ENCODE measurements at places on chromosomes 2 and 18. TPM values are rescaled to one million over a fixed set of nuclear protein-coding genes. Genes with fewer than 3 reads are reported as not detected.

The ICA1L gene
- total RNA-seq, result 12.9 TPM

The XDH gene
- total RNA-seq, result not detected

The NAGK gene
- total RNA-seq, result 125 TPM

The DNAH6 gene
- not detected for total RNA-seq

The DNAH7 gene
- 2.0 TPM for total RNA-seq

GRCh38 chr2:217631115-217631514 is 371.7 kb downstream of the TNS1 start:
- H3K27ac ChIP-seq, result no peak overlapping the region
- H3K36me3 ChIP-seq, result no peaks in the 10 kb centered on the region
- H3K27me3 ChIP-seq, result no peaks in the 10 kb centered on the region

GRCh38 chr2:76556018-76556417 is 845.3 kb upstream of the GCFC2 start:
- H3K27ac ChIP-seq, result no peak overlapping the region
- no peak for DNase-seq
- H3K27me3 ChIP-seq, result no peaks in the 10 kb centered on the region
- no peaks in the 10 kb centered on the region for H3K36me3 ChIP-seq
- no peaks in the 10 kb centered on the region for H3K4me1 ChIP-seq

GRCh38 chr2:65032019-65032975 is 23.9 kb upstream of the CEP68 start:
- H3K27ac ChIP-seq, result no peak overlapping the region
- no peaks in the 10 kb centered on the region for H3K4me1 ChIP-seq
- no peaks in the 10 kb centered on the region for H3K36me3 ChIP-seq
- no peak for DNase-seq

DNA sequence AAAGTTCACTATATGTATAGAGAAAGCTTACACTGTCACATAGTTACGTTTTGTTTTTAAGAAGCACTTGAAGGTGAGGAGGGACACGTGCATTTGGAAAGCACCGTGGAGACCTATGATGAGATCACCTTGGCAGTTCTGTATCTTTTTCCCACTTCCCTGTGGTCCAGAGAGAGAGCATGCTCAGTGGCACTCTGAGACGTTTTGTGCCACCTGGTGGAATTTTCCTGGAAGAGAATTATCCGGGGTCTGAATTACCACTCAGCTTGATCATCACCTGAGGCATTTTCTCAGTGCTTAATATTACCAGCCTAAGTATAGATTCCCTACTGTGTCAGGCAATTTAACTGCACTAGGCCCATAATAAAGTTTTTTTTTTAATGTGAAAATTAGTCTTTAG is 469.4 kb upstream of the SMIM21 start:
- no peak overlapping the region for H3K4me3 ChIP-seq
- no peaks in the 10 kb centered on the region for H3K4me1 ChIP-seq
- no peaks in the 10 kb centered on the region for H3K36me3 ChIP-seq
- no peak for DNase-seq
- no peaks in the 10 kb centered on the region for H3K27me3 ChIP-seq
- H3K27ac ChIP-seq, result no peak overlapping the region

DNA sequence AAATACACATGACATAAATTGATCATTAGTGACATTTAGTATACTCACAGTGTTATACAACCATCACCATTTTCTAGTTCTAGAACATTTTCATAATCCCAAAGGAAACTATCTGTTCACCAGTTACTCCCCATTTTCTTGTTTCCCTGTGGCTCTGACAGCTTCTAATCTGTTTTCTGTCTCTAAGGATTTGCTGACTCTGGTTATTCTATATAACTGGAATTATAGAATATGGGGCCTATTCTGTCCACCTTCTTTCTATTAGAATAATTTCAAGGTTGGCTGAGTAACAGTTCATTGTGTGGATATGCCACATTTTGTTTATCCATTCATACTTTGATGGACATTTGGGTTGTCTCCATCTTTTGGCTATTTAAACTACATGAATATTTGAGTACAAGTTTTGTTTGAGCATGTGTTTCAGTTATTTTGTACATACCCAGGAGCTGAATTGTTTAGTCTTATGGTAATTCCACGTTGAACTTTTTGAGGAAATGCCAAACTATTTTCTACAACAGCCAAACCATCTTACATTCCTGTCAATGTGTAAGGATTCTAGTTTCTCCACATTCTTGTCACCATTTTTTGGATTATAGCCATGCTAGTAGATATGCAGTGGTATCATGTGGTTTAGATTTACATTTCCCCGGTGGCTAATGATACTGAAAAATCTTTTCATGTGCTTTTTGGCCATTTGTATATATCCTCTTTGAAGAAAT is 20.5 kb downstream of the KIAA1328 start:
- DNase-seq, result no peak
- H3K4me1 ChIP-seq, result no peaks in the 10 kb centered on the region
- no peak overlapping the region for H3K27ac ChIP-seq
- no peaks in the 10 kb centered on the region for H3K27me3 ChIP-seq

- no peak for DNase-seq
- no peak overlapping the region for H3K27ac ChIP-seq
- H3K27me3 ChIP-seq, result no peaks in the 10 kb centered on the region
Observed at GRCh38 chr18:54765636-54766375, 62.5 kb upstream of the RAB27B start.

DNA sequence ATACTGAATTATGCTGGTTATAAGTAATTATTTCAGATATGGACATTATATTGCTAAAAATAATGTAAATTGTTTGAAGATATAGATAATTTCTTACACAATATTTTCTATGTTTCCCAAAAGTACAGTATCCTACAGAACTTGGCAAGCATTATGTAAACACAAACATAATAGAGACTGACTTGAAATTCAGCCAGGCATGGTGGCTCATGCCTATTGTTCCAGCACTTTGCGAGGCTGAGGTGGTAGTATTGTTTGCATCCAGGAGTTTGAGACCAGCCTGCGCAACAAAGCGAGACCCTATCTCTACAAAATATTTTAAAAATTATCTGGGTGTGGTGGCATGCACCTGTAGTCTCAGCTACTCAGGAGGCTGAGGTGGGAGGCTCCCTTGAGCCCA is 1300.5 kb upstream of the DDX18 start:
- H3K27ac ChIP-seq, result no peak overlapping the region
- H3K36me3 ChIP-seq, result no peaks in the 10 kb centered on the region
- no peak overlapping the region for H3K4me3 ChIP-seq

- no peak overlapping the region for H3K27ac ChIP-seq
- H3K4me3 ChIP-seq, result no peak overlapping the region
- H3K27me3 ChIP-seq, result no peaks in the 10 kb centered on the region
- DNase-seq, result no peak
- no peaks in the 10 kb centered on the region for H3K36me3 ChIP-seq
Observed at GRCh38 chr2:160667811-160668210, 174.2 kb upstream of the RBMS1 start.

DNA sequence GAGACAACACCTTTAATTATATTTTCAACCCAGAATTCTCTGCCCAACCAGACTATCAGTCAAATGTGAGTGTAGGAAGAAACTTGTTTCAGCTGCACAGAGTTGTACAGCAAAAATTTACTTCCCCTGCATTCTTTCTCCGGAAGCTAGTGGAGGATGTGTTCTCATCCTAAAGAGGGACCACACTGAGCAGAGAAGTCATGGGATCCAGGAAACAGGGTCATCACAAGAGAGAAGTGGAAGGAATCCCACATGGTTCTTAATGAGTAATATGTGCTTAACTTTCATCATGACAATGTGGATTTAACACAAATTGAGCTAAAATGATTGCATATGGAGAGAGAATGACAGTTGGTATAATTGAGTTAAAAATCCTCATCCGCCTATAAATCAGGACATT is 78.2 kb downstream of the INPP4A start:
- H3K27ac ChIP-seq, result no peak overlapping the region
- H3K27me3 ChIP-seq, result no peaks in the 10 kb centered on the region
- H3K36me3 ChIP-seq, result peaks cover 10% of the 10 kb centered on the region
- no peak for DNase-seq

GRCh38 chr2:2333076-2333475 is 2.0 kb upstream of the MYT1L start:
- DNase-seq, result no peak
- no peaks in the 10 kb centered on the region for H3K36me3 ChIP-seq

- H3K4me3 ChIP-seq, result no peak overlapping the region
- H3K27me3 ChIP-seq, result no peaks in the 10 kb centered on the region
- H3K36me3 ChIP-seq, result no peaks in the 10 kb centered on the region
- no peaks in the 10 kb centered on the region for H3K4me1 ChIP-seq
- no peak overlapping the region for H3K27ac ChIP-seq
- no peak for DNase-seq
Observed at GRCh38 chr2:129709956-129710598, 269.4 kb upstream of the RAB6C start.
